ENCODE measurements at places on chromosomes 12 and 14.

- DNase-seq: peak; percentile 48
These were observed 15.3 kb downstream of the VPS37B start for GRCh38 chr12:122880668-122881067.

DNA sequence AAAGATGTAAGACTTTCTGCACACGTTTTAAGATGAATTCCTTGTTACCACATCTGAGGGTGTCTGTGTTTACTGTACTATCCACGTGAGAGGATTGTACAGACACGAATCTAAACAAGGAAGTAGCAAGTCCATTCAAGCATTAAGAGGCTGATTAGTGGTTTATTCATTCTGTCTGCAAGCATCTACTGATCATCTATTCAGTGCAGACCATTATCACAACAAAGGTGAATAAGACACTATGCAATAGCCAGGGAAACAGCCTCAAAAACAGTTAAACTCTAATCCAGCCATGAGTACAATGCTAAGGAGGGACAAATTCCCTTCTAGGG, 111.6 kb upstream of the PZP start:
- DNase-seq: no peak

DNA sequence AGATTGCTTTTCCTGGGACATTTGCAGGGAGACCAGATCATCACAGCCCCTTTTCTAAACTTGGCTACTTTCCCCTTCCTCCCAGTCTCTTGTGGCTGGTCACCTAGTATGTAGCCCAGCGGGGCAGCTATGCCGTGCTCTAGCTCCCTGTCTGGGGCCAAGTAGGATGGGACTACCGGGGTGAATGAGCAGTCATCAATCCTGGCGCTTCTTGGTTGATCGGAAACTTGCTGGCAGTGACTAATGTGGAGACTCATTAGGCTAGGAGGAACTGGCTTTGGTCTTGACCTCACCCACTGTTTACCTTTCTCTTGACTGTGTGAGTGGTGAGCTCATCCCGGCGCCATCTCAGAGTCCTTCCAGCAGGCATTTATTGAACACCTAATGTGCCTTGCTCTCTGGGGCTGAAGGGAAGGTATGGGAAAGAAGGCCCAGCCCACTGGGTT, 15.9 kb downstream of the PLEKHG3 start:
- DNase-seq: no peak

GRCh38 chr14:105074601-105075053, 9.4 kb upstream of the GPR132 start:
- peak; percentile 62 for DNase-seq

DNA sequence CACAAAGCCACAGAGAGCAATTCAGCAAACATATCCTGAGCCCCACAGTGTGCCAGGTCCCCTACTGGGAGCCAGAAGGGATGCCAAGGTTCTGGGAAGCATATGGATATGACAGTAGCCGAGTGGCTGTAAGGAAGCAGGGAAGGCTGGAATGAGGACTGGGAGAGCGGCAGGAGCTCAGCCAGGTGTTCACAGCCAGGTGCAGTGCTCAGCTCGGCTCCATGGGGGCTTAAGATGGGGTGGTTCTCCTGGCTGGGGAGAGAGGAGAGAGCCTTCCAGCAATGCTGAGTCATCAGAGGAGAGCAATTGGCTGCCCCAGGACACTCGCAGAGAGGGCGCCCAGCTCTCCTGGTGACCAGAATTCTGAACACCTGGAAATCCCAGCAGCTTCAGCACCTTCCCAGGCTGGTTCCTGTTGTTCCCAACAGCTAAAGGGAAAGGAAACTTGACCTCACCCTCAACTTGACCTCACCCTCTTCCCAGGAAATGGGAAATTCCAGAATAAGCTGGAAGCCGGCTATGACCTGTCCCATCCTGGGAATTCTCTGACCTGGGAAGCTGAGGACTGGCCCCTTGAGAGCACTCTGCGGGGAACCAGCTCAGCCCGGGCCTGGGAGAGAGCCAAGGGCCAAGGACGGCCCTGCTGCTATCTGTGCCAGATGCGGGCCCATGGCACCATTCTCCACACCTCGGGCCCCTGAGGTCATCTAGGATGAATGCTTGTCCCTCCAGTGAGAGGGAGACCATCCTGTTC, 34.6 kb downstream of the SLC6A12 start:
- no peak for DNase-seq

DNA sequence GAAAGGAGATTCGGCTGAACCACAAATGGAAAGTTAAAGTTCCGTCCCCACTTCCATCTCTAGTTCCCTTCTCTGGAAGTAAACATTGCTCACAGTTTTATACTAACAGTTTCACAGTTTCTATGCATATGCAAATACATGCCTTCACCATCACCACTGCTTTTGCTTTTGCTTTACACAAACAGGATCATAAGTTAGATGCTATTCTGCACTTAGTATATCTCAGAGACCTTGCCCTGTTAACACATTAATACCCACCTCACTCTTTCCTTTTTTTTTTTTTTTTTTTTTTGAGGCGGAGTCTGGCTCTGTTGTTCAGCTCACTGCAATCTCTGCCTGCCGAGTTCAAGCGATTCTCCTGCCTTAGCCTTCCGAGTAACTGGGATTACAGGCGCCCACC, 890 bp downstream of the TEP1 start:
- no peak for DNase-seq

GRCh38 chr12:110424237-110424636, 20.7 kb upstream of the ANAPC7 start:
- peak; percentile 25 for DNase-seq

GRCh38 chr12:89574736-89575208, 48.9 kb upstream of the POC1B start:
- no peak for DNase-seq

- no peak for DNase-seq
These were observed 126.9 kb upstream of the PDZRN4 start for GRCh38 chr12:41061192-41061591.

DNA sequence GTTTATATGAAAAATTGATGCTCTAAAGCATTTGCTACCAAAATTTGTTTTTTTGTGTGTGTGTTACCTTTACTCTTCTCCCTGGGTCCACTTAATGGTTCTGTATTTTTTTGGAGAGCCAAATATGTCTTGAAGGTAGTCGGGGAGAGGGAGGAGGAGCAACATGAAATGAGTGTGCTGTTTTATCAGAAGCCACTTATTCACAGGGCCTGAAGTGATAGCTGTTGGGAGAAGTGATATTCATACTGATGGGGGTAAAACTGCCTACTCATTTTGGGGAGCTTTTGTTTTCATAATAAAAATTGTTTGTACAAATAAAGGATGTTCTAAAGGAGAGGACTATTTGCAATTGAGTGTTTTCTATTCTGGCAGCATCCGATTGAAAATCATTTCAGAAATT, 29.2 kb downstream of the CRADD start:
- DNase-seq: no peak

GRCh38 chr12:124928095-124928911, 13.9 kb upstream of the UBC start:
- peak; percentile 55 for DNase-seq

DNA sequence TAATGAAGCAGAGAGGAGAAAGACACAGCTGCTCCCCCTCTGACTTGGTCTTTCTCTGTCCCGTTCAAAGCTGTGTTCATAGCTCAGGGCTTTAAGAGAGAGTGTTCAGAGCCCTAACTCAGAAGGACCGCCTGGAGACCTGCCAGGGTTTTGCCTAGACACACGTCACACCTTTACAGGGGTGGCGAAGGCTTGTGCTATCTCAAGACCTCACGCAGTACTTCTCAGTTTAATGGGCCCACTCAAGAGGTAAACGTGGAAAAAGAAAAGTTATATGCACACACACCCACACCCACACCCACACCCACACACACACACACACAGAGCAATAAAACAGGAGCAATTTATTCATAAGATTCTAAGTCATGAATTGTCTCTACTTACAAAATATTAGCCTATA, 374.3 kb downstream of the C12orf75 start:
- no peak for DNase-seq

DNA sequence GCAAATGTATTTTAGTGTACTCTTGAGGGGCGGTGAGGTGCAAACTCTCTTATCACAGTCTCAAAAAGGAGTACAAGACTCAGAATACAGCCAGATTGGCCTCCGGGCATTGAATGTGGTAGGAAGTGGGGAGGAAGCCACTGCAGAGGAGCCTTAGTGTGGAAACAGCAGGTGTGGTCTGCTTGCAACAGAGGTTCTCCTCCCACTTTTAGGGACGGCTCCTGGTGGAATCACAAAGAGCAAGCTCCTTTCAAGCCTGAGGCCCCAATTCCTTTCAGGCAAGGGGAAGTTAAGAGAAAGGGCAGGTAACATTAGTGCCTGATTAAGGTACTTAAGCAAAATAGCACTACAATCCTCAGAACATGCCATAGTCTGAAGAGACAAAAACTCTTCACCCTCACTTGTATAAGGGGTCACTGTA, 23.7 kb upstream of the SLC2A3 start:
- no peak for DNase-seq

DNA sequence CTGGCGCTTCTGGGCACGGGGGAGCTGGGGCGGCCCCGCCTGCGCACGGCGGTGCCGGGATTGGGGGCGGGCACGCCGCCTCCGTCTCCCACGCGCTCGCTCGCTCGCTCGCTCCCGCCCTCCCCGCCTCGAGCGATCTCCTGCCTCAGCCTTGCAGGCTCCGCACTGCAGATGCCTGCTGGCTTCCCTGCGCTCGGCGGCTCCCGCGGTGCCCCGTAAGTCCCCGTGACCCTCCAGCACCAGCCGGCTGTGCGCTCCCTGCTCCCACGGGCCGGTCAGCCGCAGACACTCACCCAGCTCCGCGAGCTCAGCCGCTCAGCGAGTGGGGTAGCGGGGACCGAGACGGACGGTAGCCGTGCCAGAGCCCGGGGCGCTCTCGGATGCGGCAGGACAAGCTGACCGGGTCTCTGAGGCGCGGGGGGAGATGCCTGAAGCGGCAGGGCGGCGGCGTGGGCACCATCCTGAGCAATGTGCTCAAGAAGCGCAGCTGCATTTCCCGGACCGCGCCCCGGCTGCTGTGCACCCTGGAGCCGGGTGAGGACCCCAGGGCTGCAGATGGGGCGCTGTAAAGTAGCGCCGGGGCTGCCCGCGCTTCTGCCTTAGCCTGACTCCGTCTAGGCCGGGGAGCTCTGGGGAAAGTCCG, at the start of gene TBC1D30:
TBC1D30 (plus strand) TSS at position 148 of the 643 bp plus-strand sequence; CDS start at position 381, 233 bp downstream.
- no peak for DNase-seq

GRCh38 chr12:110421159-110421661, 17.7 kb upstream of the ANAPC7 start:
- DNase-seq: no peak

DNA sequence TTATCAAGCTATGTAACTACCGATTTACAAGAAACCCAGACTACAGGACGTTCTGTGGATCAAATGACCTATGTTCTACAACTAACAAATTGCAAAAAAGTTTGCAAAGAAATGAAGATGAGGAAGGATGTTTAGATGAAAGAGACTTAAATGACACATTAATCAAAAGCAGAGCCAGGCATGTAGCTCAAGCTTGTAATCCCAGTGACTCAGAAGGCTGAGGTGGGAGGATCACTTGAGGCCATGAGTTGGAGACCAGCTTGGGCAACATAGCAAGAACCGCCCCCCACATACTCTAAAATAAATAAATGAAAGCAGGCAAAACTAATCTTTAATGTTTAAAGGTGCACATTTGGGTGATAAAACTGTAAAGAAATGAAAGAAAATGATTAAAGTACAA, 331.9 kb downstream of the BTG1 start:
- DNase-seq: no peak

DNA sequence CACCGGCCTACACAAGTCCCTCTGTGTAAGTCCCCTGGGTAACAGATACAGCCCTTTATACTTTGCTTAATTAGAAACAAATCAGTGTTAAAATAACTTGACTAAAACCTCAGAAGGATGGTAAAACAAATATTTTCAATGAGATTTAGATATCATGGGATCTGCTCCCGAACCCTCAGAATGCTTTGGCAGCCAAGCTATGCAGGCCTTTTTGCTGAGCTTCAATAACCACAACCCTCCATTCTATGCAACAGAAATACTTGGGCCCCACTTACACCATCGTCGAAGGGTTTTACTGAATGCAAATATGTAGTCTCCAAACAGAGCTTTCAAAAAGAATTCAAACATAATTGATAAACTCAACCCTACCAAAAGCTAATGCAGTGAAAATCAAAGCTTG, 29.3 kb upstream of the PITPNM2 start:
- DNase-seq: no peak

DNA sequence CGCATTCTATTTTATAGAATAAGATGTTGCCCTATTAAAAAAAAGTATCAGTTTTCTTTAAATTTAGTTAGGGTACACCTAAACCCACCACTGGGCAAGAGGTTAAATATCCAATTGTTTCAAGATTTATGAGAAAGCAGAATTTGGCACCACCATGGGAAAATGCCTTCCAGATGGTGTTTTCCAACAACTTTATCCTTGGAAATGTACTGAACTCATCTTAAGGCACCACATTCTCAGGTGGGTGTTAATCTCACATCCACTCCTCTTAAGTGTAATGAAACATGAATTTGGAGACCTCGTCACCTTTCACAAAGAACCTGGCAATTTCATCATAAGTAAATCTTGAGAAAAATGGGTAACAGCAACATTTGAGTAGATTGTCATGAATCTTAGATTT, 13.1 kb downstream of the CBX5 start:
- no peak for DNase-seq

DNA sequence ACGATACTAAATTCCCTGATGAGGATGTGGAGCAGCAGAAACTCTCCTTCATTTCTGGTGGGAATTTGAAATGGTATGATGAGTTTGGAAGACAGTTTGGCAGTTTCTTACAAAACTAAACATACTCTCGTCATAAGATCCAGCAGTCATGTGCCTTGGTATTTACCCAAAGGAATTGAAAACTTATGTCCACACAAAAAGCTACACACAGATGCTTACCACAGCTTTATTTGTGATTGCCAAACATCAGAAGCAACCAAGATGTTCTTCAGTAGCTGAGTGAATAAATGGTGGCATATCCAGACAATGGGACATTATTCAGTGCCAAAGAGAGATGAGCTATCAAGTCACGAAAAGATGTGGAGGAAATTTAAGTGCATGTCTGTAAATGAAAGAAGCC, 10.7 kb upstream of the APOLD1 start:
- DNase-seq: no peak

DNA sequence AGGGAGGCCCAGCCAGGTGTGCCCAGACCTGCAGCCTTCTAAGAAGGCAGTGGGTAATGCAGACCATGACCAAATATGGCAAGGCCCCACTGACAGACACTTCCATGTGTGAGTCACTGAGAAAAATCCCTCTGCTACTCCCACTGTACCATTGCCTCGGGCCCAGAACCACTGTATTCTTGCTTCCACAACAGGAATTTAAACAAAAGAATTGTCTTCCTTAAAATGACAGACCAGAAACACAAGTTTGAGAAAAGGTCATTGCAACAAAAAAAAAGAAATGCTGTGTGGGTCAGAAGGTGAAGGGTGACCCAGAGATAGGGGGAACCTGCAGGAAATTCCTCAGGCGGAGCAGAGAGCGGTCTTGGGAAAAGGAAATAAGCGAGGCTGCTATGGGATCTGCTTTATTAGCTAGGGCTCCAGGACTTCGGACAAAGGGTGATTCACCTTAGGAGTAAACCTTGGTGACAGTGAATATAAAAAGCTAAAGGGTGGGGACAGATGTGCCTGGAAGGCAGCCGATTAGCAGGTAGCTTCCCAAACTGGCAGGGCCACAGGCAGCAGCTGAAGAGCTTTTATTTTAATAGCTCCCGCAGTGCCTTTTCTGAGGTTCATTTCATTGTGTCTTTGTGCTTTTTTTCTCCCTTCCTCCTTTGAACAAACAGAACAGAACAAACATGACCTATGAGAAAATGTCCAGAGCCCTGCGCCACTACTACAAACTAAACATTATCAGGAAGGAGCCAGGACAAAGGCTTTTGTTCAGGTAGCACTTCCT, 185.3 kb upstream of the BCL2L14 start:
- DNase-seq: no peak

Data from 8988T (cell line).